ENCODE measurements at places on chromosomes 5 and 9. TPM values are rescaled to one million over a fixed set of nuclear protein-coding genes. Genes with fewer than 3 reads are reported as not detected.
A peak's percentile ranks its signal among the peaks of the same experiment; 100 is the strongest.

- peak; percentile 64 for DNase-seq
Observed at GRCh38 chr5:72107131-72107900, at the start of gene MAP1B. Gene MAP1B, plus strand, starts transcription at chr5:72107475. Its CDS starts 57 bp downstream, at chr5:72107532.

DNA sequence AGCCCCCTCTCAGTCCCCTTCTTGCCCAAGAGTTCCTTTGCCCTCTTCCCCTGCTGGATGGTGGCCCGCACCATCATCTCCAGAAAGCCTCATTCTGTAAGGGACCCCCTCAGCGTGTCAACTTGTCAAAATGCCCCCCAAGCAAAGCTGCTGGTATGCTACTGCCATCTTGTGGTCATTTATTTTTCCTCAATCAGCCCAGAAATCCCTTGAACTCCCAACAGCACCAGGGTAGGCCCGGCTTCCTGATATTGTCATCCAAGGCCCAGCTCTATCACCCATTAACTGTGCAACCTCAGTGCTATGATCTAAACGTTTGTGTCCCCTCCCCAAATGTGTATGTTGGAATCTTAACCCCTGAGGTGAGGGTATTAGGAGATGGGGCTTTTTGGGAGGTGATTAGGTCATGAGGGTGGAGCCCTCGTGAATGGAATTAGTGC lies 53.2 kb upstream of the FBXW11 start:
- peak; percentile 37 for DNase-seq

IL7R gene
- total RNA-seq = 0.90 TPM

GRCh38 chr5:154727361-154727760 lies 27.8 kb upstream of the LARP1 start:
- no peak for DNase-seq

- DNase-seq = no peak
Observed at GRCh38 chr9:30534896-30535295, 1849.5 kb upstream of the ACO1 start.

IL3 gene
- not detected for total RNA-seq

TMEM38B gene
- total RNA-seq = 17.7 TPM

- DNase-seq = no peak
Observed at GRCh38 chr9:122223435-122223834, 5.3 kb downstream of the LHX6 start.

- DNase-seq = peak; percentile 72
Observed at GRCh38 chr9:114110180-114110579, 11.1 kb upstream of the KIF12 start.

EMB gene
- total RNA-seq = 0.16 TPM

ZBED3 gene
- total RNA-seq = 0.90 TPM

ABO gene
- total RNA-seq = not detected

DNA sequence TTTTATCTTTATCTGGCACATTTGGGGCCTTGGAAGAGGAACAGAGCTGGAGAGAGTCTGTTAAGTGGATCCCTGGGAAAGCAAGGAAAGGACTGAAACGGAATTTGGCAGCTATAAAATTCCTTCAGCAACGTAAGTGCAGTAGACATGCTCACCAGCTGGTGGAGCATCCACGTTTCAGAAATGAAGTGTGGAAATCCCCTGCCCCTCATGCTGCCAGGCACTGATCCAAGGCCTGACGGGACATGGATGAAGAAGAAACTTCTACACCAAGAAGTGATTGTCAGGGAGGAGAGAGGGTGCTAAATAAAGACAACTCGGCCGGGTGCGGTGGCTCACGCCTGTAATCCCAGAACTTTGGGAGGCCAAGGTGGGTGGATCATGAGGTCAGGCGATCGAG lies 209.3 kb downstream of the ROR2 start:
- peak; percentile 80 for DNase-seq

- no peak for DNase-seq
Observed at GRCh38 chr5:170339780-170340167, 42.2 kb upstream of the LCP2 start.

IFNA2 gene
- total RNA-seq = not detected

DNA sequence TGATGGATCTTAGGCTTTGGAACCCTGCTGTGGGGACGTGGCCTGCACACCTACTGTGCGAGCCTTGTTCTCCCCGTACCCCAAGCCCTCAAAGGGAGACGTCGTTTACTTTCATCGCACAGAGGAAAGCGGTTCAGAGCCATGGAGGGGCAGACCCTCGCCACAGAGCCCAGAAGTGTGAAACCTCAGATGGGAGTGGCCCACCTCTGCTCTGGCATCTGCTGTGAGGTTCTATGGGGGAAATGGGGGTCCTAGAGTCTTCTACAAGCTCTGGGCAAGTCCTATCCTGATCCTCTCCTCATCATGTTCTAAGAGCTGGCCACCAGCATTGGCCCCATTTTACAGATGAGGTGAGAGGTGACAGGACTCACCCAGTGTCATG lies 3.7 kb upstream of the RNF44 start:
- no peak for DNase-seq

- no peak for DNase-seq
Observed at GRCh38 chr5:50864466-50864865, 198.0 kb downstream of the PARP8 start.

CFAP157 gene
- 0.09 TPM for total RNA-seq

DNA sequence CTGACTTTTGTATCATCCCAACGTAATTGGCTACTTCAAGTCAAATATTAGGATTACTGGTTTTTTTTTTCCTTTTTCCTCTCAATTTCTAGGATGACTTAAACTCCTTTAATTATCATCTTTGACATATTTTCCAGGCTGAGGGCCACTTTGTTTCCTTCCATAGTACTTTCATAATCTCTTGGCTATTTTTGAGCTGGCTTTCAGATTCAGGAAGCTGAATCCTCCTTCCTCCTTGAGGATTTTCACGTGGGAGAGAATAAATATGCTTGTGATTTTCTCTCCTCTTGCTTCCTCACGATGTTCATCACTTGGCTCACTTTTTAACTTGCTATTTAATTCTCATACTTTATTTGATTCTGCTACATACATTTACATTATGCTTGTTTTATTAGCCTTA lies 88.1 kb downstream of the ITGA1 start:
- DNase-seq = peak; percentile 50

PLPP7 gene
- total RNA-seq = 5.6 TPM

ANKRD18B gene
- total RNA-seq = not detected

RASGEF1C gene
- total RNA-seq = not detected

DNA sequence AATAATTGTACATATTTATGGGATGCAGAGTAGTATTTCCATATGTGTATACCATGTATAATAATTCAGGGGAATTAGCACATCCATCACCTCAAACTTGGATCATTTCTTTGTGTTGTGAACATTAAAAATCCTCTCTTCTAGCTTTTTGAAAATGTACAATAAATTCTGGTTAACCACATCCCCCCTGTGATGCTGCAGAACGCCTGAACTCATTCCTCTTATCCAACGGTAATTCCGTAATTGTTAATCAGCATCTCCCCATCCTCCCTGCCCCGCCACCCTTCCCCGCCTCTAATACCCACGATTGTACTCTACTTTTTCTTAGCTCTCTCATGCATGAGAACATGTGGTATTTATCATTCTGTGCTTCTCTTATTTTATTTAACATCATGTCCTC lies 127.7 kb upstream of the ANKRD55 start:
- DNase-seq = no peak

DNA sequence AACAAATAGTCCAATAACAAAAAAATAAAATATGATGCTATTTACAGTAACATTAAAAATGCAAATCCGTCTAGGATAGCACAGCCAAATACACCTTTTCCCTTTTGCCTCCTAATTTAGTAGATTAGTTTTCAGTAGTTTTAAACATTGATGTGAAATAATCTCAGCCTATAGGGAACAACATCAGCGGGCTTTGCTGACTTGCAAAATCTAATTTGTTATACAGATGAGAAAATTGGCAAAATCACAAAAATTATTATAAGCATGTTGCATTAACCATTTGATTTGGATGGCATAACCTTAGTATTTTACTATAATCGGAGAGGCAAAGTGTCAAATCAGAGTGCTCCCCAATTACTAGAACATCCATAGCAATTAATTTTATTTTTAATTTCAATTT lies 563.5 kb downstream of the CDH18 start:
- DNase-seq = no peak

GRCh38 chr5:179265514-179266290 lies 79.6 kb downstream of the ADAMTS2 start:
- peak; percentile 98 for DNase-seq

- DNase-seq = peak; percentile 40
Observed at GRCh38 chr5:172852490-172853354, 18.7 kb downstream of the ERGIC1 start.

C6 gene
- total RNA-seq = 0.27 TPM

DNA sequence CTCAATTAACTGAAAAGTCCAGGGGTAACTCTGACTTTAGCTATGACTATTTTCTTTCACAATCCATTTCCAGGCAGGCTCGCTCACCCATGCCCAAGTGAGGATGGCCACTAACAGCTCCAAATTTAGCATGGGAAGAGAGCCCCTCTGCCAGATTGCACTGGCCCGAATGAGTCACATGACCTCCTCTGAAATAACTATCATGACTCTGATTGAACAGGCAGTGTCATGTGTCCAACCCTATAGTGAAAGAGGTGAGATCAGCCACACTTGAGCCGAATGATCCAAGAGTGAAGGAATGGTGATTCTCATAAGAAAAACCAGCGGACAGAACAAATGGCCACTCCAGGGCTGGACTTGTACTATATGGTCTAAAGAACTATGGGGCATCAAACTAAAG lies 242.3 kb downstream of the NSG2 start:
- no peak for DNase-seq

GRCh38 chr5:77168879-77169244 lies 41.6 kb upstream of the PDE8B start:
- DNase-seq = no peak

ACOT12 gene
- total RNA-seq = not detected

NR2F1 gene
- 20.5 TPM for total RNA-seq

TARS1 gene
- total RNA-seq = 432 TPM

- no peak for DNase-seq
Observed at GRCh38 chr5:163497315-163497714, 8.1 kb upstream of the MAT2B start.
